ENCODE measurements at places on chromosomes 5 and 9.

DNA sequence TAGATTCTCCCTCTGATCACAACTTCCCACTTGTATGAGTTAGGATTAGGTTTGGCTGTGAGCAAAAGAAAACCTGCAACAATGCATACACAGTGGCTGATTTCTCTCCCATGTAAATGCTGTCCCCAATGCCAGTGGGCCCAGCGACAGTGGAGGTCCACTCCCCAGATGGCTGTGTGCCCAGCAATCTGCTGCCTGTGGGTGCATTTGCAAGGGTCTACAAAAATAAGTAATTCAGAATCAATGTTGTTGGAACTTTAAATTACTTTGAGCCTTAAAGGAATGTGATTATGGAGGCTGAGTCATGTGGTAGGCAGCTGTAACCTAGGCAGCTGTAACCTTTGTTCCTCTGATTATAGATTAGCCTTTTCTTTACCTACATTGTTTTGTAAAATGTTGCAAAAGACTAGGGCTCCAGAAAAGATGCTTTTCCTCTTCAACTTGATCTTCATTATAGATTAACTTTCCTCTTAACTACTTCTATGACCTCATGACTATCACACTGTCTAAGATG, 14.2 kb upstream of the MXD3 start:
- DNase-seq: no peak

- DNase-seq: no peak
These were observed 208.9 kb downstream of the PAPPA start for GRCh38 chr9:116362493-116362892.

GRCh38 chr9:128405077-128405779, 15.4 kb upstream of the CERCAM start:
- no peak for DNase-seq

- no peak for DNase-seq
These were observed 80.2 kb downstream of the PLAC8L1 start for GRCh38 chr5:146025114-146025680.

- DNase-seq: no peak
These were observed 1184.8 kb downstream of the DTWD2 start for GRCh38 chr5:117803533-117803932.

- DNase-seq: no peak
These were observed 51.4 kb downstream of the RNF130 start for GRCh38 chr5:180020176-180020575.

- no peak for DNase-seq
These were observed 418.0 kb downstream of the CETN3 start for GRCh38 chr5:89991592-89991991.
